ENCODE measurements at places on chromosomes 1 and 21.

DNA sequence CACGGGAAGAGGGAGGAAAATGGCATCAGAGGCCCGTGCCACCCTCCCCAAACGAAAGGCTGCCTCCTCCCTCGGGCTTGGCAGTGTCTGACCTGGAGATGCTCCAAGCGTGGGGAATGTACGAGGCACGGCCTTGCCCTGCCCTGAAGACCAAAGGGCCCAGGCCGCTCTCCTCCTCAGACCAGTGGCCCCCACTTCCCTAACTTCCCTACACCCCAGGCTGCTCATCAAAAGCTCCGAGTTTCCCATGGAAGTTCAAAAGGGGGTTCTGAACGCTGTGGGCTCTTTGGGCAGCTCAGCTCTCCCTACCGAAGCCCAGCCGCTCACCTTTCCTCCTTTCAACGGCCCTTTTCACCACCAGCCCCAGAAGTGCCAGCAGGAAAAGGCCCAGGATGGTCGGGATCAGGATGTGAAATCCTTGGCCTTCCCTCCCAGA is 11.8 kb downstream of the FCMR start:
- DNase-seq = no peak

GRCh38 chr1:223323491-223324484 is 40.2 kb downstream of the SUSD4 start:
- DNase-seq = peak; percentile 30

GRCh38 chr1:172268237-172268636 is 152.2 kb upstream of the C1orf105 start:
- no peak for DNase-seq

DNA sequence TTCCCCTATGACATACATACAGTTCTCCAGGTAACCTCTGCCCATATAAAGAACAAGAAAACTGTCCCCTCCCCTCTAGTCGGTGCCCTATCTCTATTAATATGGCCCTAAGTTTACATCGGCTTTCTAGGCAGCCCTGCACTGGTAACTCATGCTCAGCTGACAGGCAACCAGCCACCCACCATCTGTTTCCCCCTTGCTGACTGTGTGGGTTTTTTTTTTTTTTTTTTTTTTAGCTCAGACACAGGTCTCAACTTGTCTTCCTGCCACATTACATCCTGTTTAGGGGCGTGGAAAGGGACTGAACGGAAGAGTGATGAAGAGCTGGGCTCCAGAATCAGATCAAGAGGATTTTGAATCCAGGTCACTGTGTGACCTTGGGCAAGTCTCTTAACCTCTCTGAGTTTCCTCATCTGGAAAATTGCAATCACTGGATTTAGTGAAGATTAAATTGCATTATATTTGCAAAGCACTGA is 14.0 kb downstream of the LAPTM5 start:
- peak; percentile 81 for DNase-seq

DNA sequence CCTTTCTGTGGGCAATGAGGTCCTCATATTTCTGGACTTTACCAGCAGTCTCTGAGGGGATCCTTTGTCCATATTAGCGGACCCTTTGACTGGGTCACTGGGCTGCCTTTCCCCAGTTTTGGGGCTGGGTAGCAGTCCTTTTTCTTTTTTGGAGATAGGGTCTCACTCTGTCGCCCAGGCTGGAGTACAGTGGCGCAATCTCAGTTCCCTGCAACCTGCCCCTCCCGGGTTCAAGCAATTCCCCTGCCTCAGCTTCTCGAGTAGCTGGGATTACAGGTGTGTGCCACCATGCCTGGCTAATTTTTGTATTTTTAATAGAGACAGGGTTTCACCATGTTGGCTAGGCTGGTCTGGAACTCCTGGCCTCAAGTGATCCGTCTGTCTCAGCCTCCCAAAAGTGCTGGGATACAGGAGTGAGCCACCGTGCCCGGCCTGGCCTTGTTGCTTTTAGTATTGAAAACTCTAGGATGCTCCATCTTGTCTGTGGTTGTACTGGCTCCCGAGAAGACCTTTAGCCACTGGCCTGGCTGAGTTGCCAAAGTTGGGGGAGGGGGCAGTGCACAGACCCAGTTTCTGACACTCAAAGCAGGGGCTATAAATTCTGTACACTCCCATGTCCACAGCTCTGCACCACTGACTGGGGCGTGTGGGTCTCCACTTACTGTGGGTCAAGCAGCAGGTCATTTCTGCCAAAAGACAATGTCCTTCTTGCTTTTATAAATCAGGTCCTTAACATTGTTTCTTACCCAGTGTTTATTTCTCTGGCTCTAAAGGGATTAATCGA is 33.1 kb downstream of the MAN1C1 start:
- DNase-seq = no peak

DNA sequence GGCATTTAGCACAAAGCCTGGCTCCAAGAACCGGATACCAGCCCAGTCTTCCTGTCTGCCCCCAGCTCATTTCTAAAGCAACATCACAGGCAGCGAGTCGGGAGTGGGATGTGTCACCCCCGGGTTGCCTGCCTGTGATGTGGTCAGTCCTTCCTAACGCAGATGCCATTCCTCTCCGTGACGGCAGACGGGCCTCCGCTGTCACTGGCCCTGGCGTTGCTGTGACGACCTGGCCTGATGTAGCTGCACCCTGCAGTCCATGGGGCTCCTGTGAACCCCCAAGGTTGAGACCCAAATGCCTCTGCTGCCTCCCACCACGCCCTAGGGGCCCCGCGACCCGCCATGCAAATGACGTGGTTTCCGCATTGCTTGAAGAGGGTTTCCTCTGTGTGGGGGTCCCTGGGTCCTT is 12.3 kb downstream of the TNFRSF1B start:
- DNase-seq = peak; percentile 93

DNA sequence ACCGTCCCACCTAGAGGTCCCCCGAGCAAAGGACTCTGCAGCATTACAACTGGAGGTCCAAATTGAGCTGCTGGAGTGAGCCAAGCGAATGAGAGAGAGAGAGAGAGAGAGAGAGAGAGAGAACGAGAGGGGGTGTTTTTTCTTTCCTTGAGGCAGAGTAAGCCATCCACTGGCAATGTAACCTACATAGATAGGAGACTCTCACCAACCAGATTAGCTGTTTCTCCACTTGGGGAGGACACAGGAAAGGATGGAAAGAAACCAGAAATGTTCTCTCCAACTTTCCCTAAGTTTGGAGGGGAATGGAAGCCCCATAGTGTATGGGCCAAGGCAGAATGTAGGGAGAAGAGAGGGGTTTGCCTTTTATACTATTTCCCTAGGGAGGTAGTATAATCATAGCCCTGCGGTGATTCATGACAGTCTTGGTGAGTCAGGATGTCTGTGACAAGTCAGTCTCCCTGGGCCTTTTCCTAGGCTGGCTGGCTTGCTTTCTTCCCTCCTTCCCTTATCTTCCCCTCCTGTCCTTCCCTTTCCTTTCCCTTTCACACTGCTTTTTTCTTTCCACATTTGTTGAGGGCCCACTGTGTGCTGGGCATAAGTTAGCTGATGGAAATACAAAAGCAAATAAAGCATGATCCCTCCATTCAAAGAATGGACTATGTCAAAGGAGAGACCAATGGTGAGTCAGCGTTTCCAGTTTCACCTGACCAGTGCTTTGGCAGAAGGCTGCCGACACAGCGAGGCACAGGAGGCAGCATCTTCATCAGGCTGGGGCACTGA is 7.1 kb downstream of the FNDC7 start:
- no peak for DNase-seq

DNA sequence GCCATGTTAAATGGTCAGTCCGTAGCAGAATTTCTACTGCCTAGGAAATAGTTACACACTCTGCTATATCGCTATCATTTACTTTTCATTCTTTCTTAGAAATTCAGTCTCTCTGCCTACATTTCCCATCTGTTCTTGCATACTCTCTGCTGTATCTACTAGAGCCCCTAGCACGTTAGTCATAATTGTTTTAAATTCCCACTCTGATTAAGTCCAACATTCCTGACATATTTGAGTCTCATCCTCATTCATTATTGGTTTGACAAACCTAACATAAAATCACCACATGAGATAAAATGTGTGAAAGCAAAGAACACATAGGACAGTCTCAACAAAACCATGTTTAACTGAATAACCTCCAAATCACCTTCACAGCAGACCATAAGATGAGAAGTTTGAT is 513.6 kb downstream of the PLPP3 start:
- no peak for DNase-seq

GRCh38 chr1:86089765-86090164 is 66.8 kb downstream of the COL24A1 start:
- no peak for DNase-seq

GRCh38 chr21:44090325-44090724 is 16.9 kb upstream of the PWP2 start:
- no peak for DNase-seq

DNA sequence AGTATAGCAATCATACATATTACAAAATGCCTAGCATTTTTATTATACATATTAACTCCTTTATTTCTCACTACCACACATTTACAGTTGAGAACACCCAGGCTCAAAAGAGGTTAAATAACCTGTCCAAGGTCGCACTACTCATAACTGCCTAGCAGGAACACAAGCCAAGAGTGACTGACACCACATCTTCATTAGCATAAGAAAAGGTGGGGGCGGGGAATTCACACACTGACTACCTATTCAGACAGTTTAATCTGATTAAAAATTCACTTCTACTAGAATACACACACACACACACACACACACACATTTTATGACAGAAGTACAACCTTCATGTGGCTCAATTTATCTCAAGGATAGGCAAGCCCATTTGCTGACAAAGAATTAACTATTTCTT is 77.8 kb upstream of the CACHD1 start:
- DNase-seq = peak; percentile 43

DNA sequence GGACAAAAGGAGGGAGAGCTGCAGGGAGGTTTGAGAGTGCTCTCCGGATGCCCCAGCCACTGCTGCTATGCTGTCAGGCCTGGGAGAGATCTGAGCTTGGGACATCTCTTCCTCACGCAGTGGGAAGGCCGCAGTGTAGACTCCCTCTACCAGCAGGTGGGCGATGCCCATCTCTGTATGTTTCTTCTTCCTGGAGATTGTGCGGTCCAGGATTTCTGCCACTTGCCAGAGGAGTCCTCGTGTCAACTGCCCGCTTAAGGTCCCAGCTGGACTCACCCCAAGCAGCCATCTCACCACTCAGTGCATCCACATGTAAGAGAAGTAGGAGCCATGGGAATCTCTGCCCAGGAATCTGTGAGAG is 10.9 kb downstream of the CPLANE2 start:
- no peak for DNase-seq

- peak; percentile 29 for DNase-seq
Measured at GRCh38 chr1:10679496-10680220, 116.8 kb downstream of the CASZ1 start.

DNA sequence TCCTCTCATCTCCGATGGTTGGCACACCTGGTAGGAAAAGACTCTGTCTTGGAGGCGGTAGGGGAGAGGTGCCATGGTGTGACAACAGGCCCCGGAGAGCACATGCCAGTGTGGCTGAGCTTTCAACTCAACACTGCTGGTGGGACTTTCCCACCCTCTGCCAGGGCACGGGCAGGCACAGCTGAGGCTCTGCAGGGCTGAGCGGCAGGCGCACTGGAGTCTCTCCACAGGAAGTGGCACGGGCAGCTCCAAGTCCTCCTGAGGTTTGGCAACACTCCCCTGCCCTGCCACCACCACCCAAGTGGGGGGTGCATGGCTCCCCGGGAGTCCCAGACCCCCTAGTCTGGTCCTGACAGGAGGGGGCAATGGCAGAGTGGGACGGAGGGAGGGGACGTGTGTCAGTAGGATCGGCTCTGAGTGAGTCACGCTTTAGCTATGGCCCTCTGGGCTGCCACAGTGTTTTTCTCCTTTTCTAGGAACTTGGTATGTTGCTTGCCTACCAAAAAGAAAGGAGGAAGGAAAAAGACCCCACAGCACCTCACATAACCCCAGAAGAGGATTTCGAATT is 27.3 kb upstream of the EVA1B start:
- DNase-seq = peak; percentile 77

DNA sequence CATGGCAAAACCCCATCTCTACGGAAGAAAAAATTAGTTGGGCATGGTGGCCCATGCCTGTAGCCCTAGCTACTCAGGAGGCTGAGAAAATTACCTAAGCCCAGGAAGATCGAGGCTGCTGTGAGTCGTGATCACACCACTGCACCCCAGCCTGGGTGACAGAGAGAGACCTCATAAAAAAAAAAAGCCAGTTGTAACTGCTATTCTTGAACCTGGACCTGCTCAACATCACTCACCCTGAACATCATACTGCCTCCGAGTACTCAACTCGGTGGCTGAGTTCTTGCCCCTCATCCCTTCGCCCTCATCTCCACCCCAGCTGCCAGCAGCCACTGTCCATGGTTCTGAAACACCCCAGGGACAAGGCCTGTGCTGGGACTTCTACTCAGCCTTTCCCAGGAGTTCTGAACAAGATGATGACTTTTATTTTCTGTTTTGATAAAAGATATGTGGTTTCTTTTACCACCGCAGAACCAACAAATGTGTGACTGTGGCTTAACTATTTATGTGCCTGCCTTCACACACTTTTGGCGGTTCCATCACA is 5.4 kb upstream of the DISP3 start:
- DNase-seq = peak; percentile 52

DNA sequence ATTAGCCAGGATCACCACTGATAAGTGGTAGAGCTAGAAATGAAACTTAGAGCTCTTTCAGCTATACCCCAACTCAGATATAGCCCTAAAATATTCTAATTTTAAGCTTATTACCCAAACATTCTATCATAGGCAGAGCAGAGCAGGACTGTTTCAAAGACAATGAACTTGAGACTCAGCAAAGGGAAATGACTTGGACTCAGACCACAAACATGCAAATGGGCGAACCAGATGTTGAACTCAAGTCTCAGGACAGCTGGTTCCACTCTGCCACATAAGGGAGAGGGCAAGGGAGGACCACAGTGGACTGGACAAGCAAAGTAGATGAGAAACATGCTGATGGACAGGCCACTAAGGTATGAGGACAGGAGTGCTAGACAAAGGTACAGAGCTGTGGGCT is 315.3 kb downstream of the OMA1 start:
- no peak for DNase-seq

- DNase-seq = no peak
Measured at GRCh38 chr1:222182641-222183040, 365.3 kb downstream of the HHIPL2 start.

DNA sequence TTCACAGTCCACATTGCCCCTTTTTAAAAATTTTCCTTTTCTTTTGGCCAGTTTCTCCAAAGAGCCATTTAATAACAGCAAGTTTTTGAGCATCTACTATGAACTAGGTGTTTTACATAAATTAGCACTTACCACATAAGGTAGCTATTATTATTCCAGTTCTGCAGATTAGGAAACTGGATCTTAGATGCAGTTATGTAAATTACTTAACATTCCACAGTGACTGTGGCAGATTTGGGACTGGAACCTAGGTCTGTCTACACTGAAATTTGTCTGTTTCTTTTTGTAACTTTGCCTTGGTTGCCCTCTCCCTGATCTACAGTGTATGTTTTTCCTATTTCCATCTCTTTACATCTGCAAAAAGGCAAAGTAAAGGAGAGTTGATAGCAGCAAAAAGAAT is 164.8 kb upstream of the ATP1B1 start:
- DNase-seq = no peak

DNA sequence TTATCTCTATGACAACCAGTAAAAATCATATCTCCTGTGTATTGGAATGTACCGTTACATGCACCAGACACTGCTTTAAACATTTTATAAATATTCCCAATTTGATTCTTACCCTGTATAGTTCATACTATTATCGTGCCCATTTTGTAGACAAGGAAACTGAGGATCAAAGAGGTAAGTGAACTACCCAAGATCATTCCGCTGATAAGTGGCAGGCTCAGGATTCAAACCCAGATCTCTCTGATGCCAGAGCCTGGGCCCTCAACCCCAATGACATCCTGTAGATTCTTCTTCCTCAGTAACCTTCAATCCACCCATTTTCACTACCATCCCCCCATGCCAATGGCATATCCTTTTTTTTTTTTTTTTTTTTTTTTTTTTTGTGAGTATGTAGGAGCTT is 12.3 kb downstream of the CFAP57 start:
- no peak for DNase-seq
